Thoracic aorta (tissue), 2 donors: ENCODE measurements at places on chromosomes 5 and 9. TPM values are rescaled to one million over a fixed set of nuclear protein-coding genes. Genes with fewer than 3 reads are reported as not detected.

- no peak for DNase-seq
- H3K36me3 ChIP-seq = no peaks in the 10 kb centered on the region
- H3K4me3 ChIP-seq = no peak overlapping the region
- no peaks in the 10 kb centered on the region for H3K4me1 ChIP-seq
- H3K27ac ChIP-seq = no peak overlapping the region
Measured at GRCh38 chr5:144273232-144274027, 102.8 kb downstream of the KCTD16 start.

DNA sequence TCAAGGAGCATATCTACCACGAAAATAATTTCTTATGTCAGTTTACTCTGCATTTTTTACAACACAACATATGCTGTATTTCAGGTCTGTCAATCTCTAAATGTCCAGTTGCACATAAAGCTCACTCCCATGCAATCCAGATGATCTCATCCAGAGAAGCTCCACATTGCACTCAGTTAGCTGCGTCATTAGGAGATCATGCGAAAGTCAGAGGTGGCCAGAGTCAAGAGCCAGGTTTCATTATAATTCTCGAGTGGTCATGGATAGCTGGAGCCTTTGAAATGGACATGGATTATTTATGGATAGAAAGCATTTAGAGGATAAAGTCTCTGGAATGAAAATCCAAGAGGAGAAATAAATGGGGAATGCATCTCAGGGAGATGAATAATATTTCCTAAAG is 232.3 kb downstream of the GAS1 start:
- DNase-seq = no peak
- no peaks in the 10 kb centered on the region for H3K36me3 ChIP-seq
- H3K27ac ChIP-seq = no peak overlapping the region
- no peak overlapping the region for H3K4me3 ChIP-seq
- H3K4me1 ChIP-seq = peaks cover 12% of the 10 kb centered on the region

DNA sequence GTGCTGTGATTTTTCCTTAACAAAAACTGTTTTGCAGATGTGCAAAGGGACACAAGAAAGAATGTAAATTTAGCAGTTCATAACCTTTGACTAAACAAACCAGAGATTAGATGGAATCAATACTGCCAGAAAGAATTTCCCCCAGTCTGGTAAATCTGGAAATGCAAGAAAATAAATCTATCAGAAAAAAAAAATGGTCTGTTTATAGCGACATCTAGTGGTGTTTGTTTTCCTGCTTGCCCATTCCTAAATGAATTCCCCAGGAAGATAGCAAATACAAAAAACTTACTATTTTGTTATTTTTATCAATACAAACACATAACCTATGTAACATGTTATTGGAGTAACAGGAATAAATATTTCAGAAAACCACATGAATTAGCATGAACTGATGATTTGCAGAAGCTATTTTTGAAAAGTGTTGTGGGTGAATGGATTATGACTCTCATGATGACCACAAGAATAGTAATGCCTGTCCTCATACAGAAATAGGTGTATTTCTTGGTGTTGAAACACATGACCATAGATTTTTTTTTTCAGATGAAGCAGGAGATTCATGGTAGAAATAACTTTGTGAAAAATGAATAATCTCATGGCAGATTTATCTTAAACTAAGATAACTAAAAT is 1703.8 kb downstream of the MAT2B start:
- no peaks in the 10 kb centered on the region for H3K36me3 ChIP-seq
- no peaks in the 10 kb centered on the region for H3K27me3 ChIP-seq
- no peak overlapping the region for H3K27ac ChIP-seq

- H3K4me3 ChIP-seq = no peak overlapping the region
- DNase-seq = no peak
- no peak overlapping the region for H3K27ac ChIP-seq
Measured at GRCh38 chr5:54738118-54738972, 220.8 kb downstream of the SNX18 start.

DNA sequence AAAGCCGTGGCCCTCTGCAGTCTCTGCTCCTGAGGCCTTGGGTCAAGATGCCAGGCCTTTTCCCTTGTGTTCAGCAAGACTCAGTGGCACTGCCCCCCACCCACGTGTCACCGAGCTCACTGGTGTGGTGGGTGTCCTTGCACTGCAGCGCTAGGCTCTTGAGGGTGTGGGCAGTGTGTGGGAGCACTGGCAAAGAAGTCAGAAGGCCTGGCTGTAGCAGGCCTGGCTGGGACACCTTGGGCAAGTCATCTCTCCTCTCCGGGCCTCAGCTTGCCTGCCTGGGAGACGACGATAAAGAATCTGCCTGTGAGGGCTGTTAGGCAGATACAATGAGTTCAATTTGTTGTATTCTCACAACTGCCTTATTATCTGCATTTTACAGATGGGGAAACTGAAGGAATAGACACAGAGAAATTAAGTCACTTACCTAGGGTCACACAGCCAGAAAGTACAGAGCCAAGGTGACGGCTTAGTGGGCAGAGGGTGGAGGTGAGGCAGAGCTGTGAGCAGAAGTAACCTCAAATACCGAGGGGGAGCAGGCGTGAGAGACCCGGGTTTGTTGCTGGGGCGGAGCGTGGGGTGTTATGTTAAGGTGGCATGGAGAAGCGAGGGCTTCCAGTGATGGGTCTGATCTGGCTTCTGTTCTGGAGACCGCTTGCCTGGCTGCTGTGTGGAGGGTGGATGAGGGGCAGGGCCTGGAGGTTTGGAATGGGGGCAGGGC is 1.4 kb downstream of the TSPAN17 start:
- no peak overlapping the region for H3K27ac ChIP-seq
- H3K27me3 ChIP-seq = no peaks in the 10 kb centered on the region
- H3K36me3 ChIP-seq = peaks cover 5% of the 10 kb centered on the region
- DNase-seq = no peak
- peaks cover 21% of the 10 kb centered on the region for H3K4me1 ChIP-seq

GRCh38 chr5:96067894-96068614 is 106.4 kb upstream of the ELL2 start:
- H3K4me1 ChIP-seq = peaks cover 8% of the 10 kb centered on the region
- DNase-seq = no peak
- no peaks in the 10 kb centered on the region for H3K27me3 ChIP-seq
- peak overlapping the region; percentile 13 for H3K4me3 ChIP-seq
- no peak overlapping the region for H3K27ac ChIP-seq

SPINK4 gene
- not detected for total RNA-seq

DNA sequence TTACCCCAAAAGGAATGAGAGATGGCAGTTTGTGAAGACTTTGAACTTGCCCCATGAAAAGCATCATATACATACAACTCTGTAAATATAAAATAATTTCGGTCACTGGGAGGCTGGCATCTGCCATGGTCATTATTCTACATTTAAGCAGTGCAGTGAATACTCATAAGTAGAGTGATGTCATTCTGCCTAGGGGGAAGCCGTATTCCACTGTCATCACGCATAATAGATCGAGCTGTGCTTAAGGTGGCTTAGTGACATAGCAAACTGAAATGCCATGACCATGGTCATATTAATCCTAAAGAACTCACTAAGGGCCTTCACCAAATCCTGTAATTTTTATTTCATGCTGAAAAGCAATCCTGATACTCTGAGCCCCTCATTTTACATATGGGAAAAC is 42.4 kb upstream of the NR4A3 start:
- no peak overlapping the region for H3K27ac ChIP-seq
- no peaks in the 10 kb centered on the region for H3K4me1 ChIP-seq
- H3K27me3 ChIP-seq = no peaks in the 10 kb centered on the region
- H3K4me3 ChIP-seq = no peak overlapping the region

DNA sequence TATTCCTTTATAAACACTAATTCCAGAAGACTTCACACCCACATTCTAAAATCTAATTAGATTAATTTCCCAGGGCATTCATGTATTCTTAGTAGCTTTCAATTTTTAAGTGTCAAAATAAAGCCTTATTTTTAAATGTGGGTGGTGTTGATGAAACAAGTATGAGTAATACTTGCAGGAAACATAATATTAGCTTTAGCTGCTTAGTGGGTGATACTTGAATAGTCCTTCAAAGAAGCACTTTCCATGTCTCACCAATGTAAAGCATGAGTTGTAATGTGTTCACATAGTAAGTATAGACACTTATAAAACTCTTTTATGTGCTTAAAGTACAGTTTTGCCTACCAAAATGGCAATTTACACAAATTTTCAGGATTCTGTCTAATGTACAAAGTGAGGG is 6.9 kb downstream of the FNBP1 start:
- H3K4me3 ChIP-seq = no peak overlapping the region
- H3K4me1 ChIP-seq = peaks cover 70% of the 10 kb centered on the region

DNA sequence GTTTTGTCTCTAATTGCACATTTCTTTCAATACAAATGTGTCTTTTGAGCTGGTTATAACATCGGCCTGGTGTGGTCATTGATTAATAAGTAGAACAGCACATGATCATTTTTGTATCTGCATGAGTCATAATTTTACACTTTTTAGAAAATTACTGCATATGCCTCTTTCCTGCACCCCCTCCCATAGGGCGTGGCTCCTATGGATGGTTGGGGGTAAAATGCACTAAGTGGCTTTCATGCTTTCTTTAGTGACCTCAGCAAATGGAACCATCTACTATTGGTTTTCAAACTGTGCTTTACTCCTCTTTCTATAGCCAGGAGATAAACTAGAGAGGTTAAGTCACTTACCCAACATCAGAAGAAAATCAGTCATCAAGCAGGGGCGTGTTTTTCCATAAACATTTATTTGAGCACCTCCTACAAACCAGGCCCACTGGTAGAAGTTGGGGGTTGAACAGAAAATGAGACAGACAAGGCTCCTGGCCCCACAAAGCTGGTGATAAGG is 3.8 kb downstream of the ANXA6 start:
- H3K4me3 ChIP-seq = no peak overlapping the region
- H3K27me3 ChIP-seq = no peaks in the 10 kb centered on the region
- no peak for DNase-seq
- no peaks in the 10 kb centered on the region for H3K36me3 ChIP-seq
- peaks cover 75% of the 10 kb centered on the region for H3K4me1 ChIP-seq
- no peak overlapping the region for H3K27ac ChIP-seq

GRCh38 chr9:124248066-124248465 is 9.7 kb upstream of the NEK6 start:
- H3K4me1 ChIP-seq = peaks cover 4% of the 10 kb centered on the region
- H3K4me3 ChIP-seq = no peak overlapping the region
- no peaks in the 10 kb centered on the region for H3K27me3 ChIP-seq

- H3K27ac ChIP-seq = peak overlapping the region; percentile 52
- no peak for DNase-seq
- no peaks in the 10 kb centered on the region for H3K27me3 ChIP-seq
Measured at GRCh38 chr9:114928671-114929070, 1.7 kb downstream of the TNFSF8 start.

DNA sequence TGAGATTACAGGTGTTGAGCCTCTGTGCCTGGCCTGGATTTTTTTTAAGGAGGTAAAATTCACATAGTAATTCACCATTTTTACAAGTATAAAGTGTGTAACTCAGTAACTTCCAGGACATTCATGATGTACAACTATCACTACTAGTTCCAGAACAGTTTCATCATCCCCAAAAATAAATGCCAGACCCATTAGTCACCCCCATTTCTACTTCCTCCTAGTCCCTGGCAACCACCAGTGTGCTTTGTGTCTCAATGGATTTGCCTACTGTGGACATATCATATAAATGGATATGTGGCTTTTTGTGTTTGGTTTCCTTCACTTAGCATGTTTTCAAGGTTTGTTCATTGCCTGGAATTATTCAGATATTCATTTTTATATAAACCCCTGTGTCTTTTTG is 72.5 kb upstream of the PANK3 start:
- H3K36me3 ChIP-seq = no peaks in the 10 kb centered on the region
- peaks cover 5% of the 10 kb centered on the region for H3K4me1 ChIP-seq
- no peak for DNase-seq
- H3K4me3 ChIP-seq = no peak overlapping the region
- no peak overlapping the region for H3K27ac ChIP-seq
- no peaks in the 10 kb centered on the region for H3K27me3 ChIP-seq

- no peak for DNase-seq
- H3K27ac ChIP-seq = no peak overlapping the region
- H3K27me3 ChIP-seq = no peaks in the 10 kb centered on the region
- no peak overlapping the region for H3K4me3 ChIP-seq
Measured at GRCh38 chr5:69074664-69075521, 18.9 kb upstream of the SLC30A5 start.

DNA sequence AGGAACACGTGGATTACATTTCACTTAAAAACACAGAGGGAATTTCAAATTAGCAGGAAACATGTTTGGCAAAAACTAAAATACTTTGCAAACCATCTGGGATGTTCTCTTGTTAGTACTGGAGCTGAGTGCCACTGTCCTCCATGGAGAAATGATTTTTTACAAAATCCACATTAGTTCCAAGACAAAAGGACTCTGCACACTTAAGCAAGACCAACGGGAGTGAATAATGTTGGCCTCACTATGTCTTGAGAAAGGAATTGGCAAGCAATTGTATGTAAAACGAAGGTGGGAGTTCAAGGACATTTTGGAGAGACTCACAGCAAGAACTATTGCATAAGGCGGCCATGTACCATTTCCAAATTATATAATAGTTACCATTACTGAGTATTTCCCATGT is 547.5 kb downstream of the EBF1 start:
- H3K4me3 ChIP-seq = no peak overlapping the region
- DNase-seq = no peak
- no peaks in the 10 kb centered on the region for H3K36me3 ChIP-seq

DNA sequence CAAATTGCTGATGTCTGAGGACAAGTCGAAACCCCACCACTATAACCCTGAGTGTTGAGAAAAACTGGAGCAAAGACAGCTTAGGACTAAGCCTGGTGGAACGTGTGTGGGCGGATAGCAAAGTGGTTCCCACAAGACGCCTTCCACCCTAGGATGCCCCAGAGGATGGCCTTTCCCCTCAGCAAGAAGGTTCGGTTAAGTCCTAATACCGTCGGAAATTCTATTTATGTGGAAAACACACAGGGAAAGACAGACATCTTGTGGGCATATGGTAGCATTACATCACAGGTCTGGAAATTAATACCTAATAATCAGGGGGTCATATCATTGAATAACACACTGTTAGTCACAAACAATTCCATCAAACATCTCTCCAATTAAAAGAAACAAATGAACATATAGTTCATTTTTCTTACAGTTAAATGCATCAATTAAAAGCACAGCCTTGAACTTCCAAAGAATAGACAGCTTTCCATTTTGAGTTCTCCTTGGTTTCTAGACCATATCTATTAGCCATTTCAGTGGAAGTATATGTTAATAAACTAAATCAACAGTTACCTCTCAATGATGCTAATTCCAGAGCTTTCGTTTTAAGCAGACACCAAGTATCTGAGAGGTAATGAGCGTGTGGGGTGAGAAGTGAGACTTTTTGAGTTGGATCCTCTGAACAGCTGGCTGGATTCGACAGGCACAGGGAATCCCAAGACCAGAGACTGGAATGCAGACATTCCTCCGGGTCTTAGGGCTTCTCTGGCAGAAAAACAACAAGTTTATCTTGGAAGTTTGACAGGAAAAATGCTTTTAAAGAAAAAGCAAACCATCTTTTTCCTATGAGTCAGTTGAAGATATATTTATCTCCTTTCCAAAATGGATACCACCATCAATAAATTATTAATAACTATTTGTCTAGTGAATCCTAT is 2.9 kb upstream of the ICE1 start:
- H3K4me3 ChIP-seq = no peak overlapping the region
- H3K27ac ChIP-seq = no peak overlapping the region
- H3K36me3 ChIP-seq = no peaks in the 10 kb centered on the region
- H3K27me3 ChIP-seq = no peaks in the 10 kb centered on the region
